Stimulated activated CD4-positive, alpha-beta T cell treated with anti-CD3 and anti-CD28 coated beads, Interleukin-4, amount 100 ng/mL, for 24 hours (primary cell): ENCODE measurements at places on chromosomes 11 and 22.

GRCh38 chr22:46110215-46110614, 40.1 kb upstream of the PPARA start:
- no peak for DNase-seq

GRCh38 chr11:30573951-30574350, 12.2 kb downstream of the MPPED2 start:
- DNase-seq: no peak

DNA sequence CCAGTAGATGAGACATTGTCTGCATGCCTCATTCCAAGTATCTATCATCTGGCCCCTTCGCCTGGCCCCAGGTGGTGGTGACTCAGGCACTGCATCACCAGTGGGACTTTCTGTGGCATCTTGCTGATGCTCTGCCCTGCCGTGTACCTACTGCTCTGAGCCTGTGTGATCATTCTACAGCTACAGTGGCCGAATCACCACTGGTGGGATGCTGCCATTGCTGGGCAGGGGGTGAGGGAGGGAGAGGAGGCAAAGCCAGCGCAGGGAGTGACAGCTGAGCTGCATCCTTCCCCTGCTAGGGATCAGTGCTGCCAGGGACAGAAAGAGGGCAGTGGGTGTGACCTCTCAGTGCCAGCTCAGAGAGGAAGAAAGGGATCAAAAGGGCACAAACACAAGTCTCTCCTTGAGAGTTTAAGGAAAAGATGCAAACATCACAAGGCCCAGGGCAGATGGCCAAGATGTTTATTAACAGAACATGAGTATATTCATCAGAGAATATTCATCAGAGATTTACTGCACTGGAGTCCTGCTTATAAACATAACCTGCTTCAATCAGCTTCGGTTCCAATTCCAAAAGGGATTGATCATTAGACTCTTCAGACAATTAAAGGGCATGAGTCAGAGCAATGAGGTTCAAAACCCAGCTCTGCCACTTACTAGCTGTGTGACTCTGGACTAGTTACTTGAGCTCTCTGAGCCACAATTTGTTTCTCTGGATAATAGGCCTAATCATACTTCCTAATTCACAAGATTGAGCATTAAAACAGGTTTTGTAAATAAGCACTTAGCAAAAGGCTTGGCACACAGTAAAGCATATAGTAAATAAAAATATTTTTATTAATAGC, 109.8 kb downstream of the NAT10 start:
- peak; percentile 83 for DNase-seq

DNA sequence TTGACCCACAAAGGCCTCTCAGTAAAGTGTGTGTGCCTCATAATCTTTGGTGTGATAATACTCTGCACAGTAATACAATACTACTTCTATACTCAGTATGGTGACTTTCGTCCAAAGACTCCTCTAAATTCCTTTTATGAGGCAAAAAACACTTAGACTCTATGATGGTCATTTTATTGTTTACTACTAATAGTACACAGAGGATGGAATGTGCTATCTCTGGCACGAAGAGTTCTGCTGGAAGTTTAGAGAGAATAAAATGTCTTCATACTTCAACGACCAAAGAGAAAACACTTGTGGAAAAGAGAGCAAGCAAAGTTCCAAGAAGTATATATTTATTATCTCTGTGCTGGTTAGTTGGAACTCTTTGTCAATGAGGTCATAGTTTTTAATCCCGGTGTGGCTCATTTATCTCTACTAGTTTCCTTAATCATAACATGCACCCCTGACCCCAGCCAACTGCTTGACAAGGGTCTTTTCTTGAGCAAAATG, 7.5 kb upstream of the CSTF3 start:
- DNase-seq: no peak

DNA sequence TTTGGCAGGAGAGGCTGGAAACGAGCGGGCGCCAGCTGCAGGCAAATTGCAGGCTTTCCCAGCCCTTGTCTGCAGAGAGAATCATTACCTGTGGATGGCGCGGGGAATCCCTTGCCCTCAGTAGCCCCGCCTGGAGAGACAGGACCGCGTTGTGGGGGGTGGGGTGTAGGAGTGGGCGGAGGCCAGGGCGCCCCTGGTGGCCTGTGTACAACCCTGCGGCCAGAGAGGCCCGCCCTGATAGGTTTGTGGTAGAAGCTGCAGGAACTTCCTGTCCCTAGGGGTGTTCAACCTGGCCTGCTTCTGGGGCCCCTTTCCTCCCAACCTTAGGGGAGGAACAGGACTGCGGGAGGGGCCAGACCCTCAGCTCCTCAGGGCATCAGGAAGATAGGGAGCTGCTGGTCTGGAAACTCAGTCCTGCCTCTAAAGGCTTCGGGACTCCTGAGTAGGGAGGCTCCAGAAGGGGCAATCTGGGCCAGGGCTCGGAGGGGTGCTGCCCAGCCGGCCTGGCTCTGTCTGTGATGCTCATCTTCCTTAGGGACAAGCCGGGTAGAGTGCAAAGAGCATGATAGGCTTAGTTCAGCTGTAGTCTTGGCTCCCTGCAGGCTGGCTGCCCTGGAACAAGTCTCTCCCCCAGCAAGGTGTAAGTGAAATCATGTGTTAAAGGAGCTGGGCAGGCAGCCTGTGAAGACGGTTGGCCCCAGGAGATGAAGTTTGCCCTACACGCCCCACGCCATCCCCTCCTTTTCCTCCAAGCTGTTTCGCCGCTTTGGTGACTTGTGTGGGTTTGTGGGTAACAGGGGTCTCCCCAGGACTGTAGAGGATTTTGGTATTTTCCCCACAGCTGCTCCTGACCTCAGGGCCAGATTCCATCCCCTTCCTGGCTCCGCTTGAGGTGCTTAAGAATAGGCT, 24.1 kb upstream of the SUSD2 start:
- DNase-seq: peak; percentile 80
